ENCODE measurements at places on chromosomes 2 and 18.

DNA sequence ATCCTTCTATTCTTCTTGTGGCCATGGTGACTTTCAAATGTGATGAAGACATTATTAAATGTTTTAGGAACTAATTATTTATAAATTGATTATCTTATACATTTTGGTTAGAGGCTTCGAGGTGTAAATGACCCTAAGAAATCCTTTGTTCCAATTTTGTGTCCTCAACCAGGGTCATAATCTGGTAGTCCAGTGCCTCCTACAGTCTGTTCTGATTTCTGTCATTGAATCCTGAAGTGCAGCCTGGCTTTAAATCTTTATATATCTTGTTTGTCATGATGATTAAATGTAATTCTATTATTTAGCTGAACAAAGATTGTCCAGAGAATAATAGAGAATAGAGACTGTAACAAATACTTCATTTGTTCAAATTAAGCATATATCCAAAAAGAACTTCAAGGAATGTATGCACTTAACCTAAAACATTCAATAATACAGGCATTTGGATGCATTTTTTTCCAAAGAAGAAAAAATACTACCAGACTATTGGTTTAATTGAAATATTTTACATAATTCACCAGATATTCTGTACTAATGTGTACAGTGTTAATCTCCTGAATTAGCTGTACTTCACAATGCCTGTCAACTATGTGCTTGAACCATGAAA, 89.8 kb downstream of the PRPF40A start:
- DNase-seq, result peak; percentile 23

DNA sequence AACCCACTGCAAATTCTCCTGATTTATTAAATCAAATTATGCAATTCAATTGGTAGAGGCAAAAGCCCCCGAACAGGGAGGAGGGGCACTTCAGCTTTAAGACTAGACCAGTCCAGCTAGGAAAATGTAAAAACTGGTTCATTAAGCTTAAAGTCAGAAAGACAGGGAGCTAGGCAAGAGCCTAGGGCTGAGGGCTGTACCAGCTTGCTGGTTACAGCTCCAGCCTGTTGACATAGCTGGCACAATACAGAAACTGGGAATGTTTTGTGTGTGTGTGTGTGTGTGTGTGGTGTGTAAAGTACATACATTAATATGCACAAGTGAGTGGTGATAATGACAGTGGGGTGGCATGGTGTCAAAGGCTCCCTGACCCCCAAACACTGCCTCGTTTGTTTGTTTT, 307.0 kb upstream of the CELF4 start:
- no peak for DNase-seq

- no peak for DNase-seq
Observed at GRCh38 chr2:120653046-120653445, 82.6 kb upstream of the GLI2 start.

DNA sequence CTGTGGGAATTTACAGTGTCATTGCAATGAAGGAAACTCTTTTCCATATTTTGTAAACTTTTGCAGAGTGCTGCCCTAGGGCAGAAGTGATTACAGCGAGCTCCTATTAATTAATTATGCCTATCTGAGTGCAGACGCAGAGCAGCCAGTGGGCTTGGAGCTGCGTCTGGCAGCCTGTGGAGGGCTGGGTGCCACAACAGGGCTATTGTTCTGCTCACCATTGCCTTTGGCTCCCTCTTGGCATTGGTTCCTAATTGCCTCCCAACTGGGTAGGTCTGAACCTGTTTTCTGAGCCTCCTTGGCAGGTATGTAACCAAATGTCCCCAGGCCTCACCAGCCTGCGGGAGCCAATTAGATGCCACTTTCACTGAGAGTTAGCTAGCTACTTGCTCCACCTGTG, 25.6 kb upstream of the ITGB6 start:
- DNase-seq, result no peak

DNA sequence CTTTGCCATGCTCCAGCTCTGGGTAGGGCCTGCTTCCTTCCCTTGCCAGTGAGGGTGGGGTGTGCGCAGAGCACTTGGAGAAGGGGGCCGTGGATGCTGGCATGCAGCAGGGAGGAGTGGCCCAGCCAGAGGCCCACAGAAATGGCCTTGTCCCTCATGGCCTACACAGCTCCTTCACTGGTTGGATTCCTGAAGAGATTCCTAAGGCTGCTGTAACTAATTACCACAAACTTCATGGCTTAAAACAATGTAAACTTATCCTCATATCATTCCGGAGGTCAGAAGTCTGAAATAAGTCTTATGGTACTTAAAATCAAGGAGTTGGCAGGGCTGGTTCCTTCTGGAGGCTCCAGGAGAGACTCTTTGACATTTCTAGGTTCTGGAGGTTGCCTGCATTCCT, 195.2 kb downstream of the GLI2 start:
- DNase-seq, result no peak

- no peak for DNase-seq
Observed at GRCh38 chr2:10241641-10242430, 60.9 kb upstream of the HPCAL1 start.

DNA sequence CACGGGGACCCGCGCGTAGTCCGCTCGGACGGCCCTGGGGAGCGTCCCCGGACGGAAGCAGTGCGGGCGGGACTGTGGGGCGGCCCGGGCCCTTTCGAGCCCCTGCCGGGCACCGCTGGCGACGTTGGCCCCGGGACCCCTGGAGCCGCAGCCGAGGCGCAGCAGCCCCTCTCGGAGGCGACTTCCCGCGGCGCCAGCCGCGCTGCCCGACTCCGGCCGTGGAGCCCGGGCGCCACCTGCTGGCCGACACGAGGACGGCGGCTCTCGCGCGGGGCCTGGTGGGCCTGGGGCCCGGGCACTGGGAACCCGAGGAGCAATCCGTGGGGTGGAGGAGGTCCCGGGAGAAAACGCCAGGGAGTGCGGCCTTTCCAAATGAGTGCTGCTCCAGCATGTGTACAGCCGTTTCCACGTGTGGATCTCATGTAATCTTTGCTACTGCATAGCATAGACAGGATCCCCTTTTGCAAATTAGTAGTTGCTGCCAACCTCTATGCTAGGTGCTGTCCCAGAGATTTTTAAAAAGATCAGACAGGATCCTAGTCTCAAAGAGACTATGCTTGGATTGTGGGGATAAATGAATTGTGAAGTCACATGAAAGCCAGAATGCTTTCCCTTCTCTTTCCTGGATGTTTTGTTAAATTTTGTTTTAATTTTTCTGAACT, 4.0 kb downstream of the ID2 start:
- DNase-seq, result no peak

GRCh38 chr2:112706170-112706664, 14.6 kb upstream of the NT5DC4 start:
- DNase-seq, result peak; percentile 93

- no peak for DNase-seq
Observed at GRCh38 chr2:18648161-18648560, 58.8 kb upstream of the NT5C1B start.

DNA sequence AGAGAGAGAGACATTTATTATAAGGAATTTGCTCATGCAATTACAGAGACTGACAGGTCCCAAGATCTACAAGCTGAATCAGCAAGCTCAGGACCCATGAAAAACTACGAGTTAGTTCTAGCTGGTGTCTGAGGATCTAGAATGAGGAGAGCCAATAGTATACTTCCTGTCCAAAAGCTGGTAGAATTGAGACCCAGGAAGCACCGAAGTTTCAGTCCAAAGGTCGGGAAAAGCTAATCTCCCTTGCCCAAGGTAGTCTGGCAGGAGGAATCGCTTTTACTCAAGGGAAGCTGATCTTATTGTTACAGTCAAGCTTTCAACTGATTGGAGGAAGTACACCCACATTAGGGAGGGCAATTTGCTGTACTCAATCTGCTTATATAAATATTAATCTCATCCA, 389.6 kb downstream of the ADCYAP1 start:
- no peak for DNase-seq

GRCh38 chr2:64632835-64633819, 20.6 kb downstream of the SERTAD2 start:
- no peak for DNase-seq

GRCh38 chr18:59535055-59535454, 162.2 kb downstream of the CCBE1 start:
- DNase-seq, result no peak

- DNase-seq, result no peak
Observed at GRCh38 chr2:105291981-105292380, 37.6 kb downstream of the TGFBRAP1 start.

- no peak for DNase-seq
Observed at GRCh38 chr2:215794829-215795546, 218.4 kb downstream of the MREG start.

GRCh38 chr2:29129586-29130281, 14.5 kb downstream of the CLIP4 start:
- no peak for DNase-seq
